Lung (tissue), 17 donors: ENCODE measurements at places on chromosomes 4 and X. TPM values are rescaled to one million over a fixed set of nuclear protein-coding genes. Genes with fewer than 3 reads are reported as not detected.

DNA sequence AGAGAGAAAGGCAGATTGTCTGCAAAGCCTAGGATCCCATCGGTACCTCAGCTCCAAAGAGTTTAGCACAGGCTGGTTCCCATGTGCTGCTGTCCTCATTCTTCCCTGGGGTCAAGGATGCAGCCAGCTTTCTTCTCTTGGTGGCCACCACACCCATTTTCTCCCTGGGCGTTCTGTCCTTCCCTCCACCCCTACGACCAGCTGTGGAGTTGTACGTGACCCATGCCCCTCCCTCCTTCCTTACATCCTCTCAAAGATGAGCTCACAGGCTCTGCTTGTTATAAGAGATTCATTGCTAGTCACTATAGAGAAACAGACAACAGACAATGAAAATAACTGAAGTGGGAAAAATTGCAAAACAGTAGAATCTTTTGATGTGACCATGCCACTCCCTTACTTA is 74.0 kb upstream of the KLF3 start:
- no peak for DNase-seq
- no peaks in the 10 kb centered on the region for H3K27me3 ChIP-seq
- H3K36me3 ChIP-seq: no peaks in the 10 kb centered on the region
- H3K27ac ChIP-seq: no peak overlapping the region

DNA sequence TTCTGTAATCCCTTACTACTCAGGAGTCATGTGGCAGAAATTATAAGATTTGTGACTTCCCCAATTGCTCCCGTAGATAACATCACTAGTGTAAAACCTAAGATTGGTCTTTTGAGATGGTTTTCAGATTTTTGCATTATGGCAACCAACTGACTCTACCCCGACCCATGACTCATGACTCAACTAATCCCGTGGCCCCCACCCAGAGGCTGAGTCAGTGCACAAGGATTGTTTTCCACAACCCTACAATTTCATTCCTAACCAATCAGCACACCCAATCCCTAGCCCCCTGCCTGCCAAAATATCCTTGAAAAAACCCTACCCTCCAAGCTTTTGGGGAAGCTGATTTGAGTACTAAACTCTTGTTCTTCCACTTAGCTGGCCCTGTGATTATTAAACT is 109.4 kb upstream of the FAM9C start:
- H3K4me1 ChIP-seq: no peaks in the 10 kb centered on the region
- H3K27ac ChIP-seq: no peak overlapping the region
- no peak for DNase-seq
- H3K36me3 ChIP-seq: no peaks in the 10 kb centered on the region
- peaks cover 3% of the 10 kb centered on the region for H3K27me3 ChIP-seq
- H3K4me3 ChIP-seq: no peak overlapping the region

DNA sequence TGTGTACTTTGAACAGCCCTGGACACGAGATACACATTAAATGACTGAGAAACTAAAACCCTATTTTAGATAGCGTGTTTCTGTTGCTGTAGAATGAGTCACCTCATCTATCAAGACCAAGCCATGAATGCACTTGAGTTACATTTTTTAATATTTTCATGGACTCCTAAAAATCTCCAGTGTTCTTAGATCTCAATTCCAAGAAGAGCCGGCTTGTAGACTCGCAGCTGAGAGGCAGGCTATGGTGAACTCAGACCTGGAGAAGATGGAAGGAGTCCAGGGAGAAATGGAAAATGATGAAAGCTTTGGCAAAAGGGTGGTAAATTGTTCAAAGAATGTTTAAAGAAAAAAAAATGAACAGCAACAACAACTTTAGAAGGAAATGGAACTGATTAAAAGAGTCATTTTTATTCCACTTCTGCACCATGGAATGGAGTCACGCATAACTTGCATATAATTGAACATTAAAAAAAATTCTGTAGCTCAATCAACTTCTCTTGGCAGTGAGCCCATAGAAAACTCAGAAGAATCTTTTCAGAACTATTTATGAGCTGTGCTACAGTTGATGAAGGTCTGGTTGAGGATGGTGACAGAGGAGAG is 129.8 kb downstream of the MXRA5 start:
- no peaks in the 10 kb centered on the region for H3K4me1 ChIP-seq
- peak; percentile 14 for DNase-seq
- H3K36me3 ChIP-seq: no peaks in the 10 kb centered on the region
- no peak overlapping the region for H3K27ac ChIP-seq
- no peak overlapping the region for H3K4me3 ChIP-seq

- DNase-seq: peak; percentile 43
- no peaks in the 10 kb centered on the region for H3K27me3 ChIP-seq
- H3K4me1 ChIP-seq: no peaks in the 10 kb centered on the region
- no peaks in the 10 kb centered on the region for H3K36me3 ChIP-seq
- H3K4me3 ChIP-seq: no peak overlapping the region
These were observed 48.3 kb downstream of the RAB33B start for GRCh38 chr4:139501927-139502899.

- H3K27ac ChIP-seq: no peak overlapping the region
- H3K27me3 ChIP-seq: no peaks in the 10 kb centered on the region
- peaks cover 25% of the 10 kb centered on the region for H3K4me1 ChIP-seq
- DNase-seq: no peak
These were observed 300.1 kb downstream of the SPRY1 start for GRCh38 chr4:123696687-123697086.

- H3K27ac ChIP-seq: no peak overlapping the region
- H3K4me3 ChIP-seq: no peak overlapping the region
These were observed 1.5 kb downstream of the TMEM271 start for GRCh38 chr4:574346-575161.

GRCh38 chr4:76955182-76955581 is 5.6 kb downstream of the SEPTIN11 start:
- H3K27me3 ChIP-seq: no peaks in the 10 kb centered on the region
- H3K27ac ChIP-seq: no peak overlapping the region
- DNase-seq: peak; percentile 76

DNA sequence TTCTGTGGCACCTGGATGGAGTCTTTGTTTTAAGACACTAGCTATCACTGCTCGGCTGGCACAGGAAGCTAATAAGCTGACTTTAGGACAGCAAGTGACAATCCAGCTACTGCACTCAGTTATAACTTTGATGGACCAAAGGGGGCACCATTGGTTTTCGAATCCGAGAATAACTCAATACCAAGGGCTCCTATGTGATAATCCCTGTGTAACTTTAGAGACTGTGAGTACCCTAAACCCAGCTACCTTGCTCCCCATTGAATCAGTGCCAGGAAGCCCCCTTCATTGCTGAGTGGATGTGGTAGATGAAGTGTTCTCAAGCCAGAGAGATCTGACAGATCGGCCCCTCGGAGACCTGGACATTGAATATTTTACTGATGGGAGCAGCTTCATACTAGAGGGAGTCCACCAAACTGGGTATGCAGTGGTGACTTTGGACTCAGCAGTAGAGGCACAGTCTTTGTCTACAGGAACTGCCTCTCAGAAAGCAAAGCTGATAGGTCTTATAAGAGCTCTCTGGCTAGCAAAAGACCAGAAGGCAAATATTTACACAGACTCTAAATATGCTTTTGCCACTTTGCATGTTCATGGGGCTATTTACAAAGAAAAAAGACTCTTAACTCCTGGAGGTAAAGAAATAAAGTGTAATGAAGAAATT is 35.5 kb upstream of the UGT2B7 start:
- no peak overlapping the region for H3K27ac ChIP-seq
- H3K36me3 ChIP-seq: no peaks in the 10 kb centered on the region
- no peaks in the 10 kb centered on the region for H3K4me1 ChIP-seq
- H3K4me3 ChIP-seq: no peak overlapping the region
- H3K27me3 ChIP-seq: no peaks in the 10 kb centered on the region

DNA sequence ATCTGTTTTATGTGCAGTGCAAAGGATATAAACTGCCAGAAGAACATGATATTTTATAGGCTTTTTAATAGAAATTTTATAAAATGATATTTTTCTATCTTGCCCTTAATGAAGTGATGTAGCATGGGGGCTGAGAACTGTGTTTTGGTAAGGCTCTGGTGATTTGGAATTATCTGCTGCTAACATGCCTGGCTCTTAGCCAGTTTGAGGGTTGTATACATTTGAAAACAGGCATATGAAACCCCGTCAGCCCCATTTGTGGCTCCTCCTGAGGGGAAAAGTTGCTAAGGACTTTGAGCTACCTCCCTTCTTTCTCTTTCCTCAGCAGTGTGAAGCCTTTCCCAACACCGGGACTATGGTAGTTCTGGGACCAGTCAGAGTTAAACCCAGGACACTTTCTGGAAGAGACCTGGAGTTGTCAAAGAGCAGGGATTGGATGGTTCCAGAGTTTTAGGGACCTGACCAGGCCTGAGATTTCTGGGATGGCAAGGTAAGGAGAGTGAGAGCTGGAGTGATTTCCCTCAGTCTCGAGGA is 4.7 kb downstream of the SFRP2 start:
- no peak overlapping the region for H3K27ac ChIP-seq
- H3K36me3 ChIP-seq: no peaks in the 10 kb centered on the region

DNA sequence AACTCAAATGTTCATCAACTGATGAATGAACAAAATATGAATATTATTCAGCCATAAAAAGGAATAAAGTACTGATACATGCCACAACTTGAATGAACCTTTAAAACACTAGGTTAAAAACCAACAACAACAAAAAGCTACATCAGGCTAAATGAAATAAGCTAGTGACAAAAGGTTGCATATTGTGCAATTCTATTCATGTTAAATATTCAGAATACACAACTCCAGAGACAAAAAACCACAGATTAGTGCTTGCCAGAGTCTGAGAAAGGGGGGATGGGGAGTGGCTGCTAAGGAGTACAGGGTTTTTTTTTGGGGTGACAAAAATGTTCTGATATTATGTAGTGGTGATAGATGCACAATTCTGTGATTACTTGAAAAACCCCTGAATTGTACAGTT is 58.5 kb downstream of the HAUS3 start:
- H3K27ac ChIP-seq: no peak overlapping the region
- no peaks in the 10 kb centered on the region for H3K4me1 ChIP-seq
- no peak for DNase-seq
- no peak overlapping the region for H3K4me3 ChIP-seq

Gene SH3TC1
- polyA plus RNA-seq: 34.5 TPM

Gene CCDC158
- polyA plus RNA-seq: 0.09 TPM

Gene BEX4
- 34.7 TPM for polyA plus RNA-seq

Gene RIPPLY1
- not detected for polyA plus RNA-seq

Gene PCDH19
- polyA plus RNA-seq: 0.02 TPM
